SK-N-SH treated with all-trans-retinoic acid at 6 μM for 48 hours (cell line): ENCODE measurements at places on chromosomes 2 and 18.

DNA sequence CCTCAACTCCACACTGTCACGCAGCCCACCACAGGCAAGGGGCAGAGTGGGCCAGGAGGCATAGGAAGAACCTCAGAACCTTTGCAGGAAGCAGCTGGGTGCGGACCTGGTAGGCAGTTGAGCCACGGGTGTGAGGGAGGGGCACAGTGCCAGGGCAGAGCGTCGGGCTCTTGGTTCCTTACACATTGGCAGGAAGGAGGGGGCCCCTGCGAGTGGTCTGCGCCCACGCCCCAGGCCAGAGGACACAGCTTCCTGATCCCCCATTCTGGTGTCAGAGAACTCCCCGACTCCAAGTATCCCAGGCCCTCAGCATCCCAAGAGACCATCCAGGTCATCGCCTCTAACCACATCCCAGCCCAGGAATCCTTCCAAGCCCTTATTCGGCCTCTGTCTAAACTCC, 61.5 kb downstream of the TNS1 start:
- no peak for ATAC-seq

DNA sequence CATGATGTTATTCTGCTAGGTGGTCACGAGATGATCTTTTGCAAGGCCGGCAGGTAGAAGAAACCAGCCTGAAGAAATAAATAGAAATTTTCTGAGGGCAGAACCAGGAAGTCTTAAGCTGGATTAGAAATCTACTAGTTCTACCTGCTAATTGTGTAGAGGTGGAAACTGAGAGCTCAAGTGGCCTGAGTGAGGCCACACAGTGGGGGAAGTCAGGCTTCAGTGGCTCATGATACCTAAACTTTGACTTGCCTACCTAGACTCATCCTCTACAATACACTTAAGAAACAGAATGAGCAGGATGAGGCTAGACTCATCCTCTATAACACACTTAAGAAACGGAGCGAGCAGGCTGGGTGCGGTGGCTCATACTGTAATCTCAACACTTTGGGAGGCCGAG, 134.9 kb upstream of the NDUFV2 start:
- no peak for ATAC-seq

DNA sequence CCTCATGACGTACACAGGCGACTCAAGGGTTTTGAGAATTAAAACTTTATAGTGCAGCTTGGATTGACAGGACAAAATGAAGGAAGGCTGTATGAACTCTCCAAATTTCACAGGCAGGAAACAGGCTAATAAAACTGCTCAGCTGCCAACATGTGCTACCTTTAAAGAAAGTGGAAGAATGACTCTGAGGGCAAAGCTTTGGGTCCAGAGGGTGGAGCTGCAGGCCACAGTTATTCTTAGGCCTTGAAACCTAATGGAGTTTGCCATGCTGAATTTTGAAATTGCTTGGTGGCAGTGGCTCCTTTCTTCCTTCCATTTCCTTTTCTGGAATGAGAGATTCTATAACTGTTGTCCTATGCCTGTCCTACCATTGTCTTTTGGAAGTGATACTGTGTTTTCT, 34.8 kb downstream of the HAT1 start:
- no peak for ATAC-seq

GRCh38 chr2:3608373-3609278, 13.7 kb downstream of the COLEC11 start:
- no peak for ATAC-seq

GRCh38 chr2:226902041-226902966, 66.5 kb downstream of the RHBDD1 start:
- peak; percentile 29; the same call in 2 of the 3 replicates for ATAC-seq

DNA sequence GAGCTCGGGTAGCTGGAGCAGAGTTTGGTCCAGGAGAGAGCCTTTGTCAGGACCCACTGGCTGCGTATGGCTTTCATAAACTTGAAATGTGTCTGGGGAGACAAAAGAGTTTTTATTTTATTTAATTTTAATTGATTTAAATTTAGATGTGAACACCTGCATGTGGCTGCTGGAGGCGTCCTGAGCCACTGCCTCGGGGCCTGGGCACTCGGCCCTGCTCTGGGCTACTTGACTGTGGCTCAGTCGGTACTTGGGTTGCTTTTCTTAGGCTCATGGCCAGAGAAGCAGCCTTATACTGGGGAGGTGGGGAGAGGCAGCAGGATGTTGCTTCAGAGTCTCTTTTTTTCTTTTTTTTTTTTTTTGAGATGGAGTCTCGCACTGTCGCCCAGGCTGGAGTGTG, 661.8 kb upstream of the HS6ST1 start:
- ATAC-seq, result no peak

DNA sequence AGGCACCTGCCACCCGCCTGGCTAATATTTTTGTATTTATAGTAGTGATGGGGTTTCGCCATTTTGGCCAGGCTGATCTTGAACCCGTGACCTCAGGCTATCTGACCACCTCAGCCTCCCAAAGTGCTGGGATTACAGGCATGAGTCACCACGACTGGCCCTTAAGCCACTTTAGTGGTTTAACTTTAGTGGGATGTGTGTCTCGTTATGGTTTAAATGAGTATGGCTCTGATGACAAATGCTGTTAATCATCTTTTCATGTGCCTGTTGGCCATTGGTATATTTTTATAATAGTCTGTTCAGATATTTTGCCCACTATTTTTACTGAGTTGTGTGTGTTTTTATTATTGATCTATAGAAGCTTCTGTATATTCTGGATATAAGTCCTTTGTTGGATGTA, 205.9 kb downstream of the MYO1B start:
- no peak for ATAC-seq
